ENCODE measurements at places on chromosomes 2 and 18. TPM values are rescaled to one million over a fixed set of nuclear protein-coding genes. Genes with fewer than 3 reads are reported as not detected.
A peak's percentile ranks its signal among the peaks of the same experiment; 100 is the strongest.

DNA sequence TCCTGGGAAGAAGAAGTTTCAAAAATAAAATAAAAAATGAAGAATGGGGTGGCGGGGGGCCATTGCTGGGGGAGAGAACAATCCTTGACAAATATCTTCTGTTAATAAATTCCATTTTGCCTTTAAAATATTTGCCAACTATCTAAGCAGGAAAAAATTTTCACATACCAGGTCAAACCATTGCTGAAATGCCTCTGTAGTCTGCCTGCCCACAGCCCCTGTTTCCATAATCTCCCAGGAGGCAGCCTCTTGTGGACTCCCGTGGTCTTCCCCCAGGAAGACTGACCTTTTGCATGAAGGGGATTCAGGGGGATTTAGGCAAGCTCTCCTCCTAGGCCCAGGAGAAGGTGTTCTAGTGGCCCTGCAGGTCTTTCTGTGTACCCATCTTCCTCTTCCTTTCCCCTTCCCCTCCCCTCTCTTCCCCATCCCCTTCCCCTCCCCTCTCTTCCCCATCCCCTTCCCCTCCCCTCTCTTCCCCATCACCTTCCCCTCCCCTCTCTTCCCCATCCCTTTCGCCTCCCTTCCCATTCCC is 61.0 kb downstream of the RPL37A start:
- H3K36me3 ChIP-seq: no peaks in the 10 kb centered on the region
- DNase-seq: no peak

DNA sequence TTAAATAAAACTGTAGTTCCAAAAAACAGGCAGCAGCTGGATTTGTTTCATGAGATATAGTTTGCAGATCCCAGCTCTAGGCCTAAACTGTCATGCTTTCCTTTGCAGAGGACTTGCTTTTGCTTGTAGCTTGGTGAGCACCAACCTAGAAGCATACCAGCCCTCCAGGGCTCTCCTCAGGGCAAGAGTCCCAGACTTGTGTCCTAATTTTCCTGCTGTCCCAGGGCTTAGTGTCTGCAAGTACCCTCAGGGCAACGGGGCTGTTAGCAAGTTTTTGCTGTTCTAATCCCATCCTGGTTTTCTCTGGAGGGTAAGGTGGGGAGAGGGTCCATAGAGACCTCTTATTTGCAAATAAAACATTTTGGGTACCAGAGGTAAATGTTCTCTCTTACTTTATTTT is 59.5 kb downstream of the TMEM17 start:
- DNase-seq: no peak
- no peak overlapping the region for H3K4me3 ChIP-seq
- no peaks in the 10 kb centered on the region for H3K4me1 ChIP-seq
- H3K36me3 ChIP-seq: no peaks in the 10 kb centered on the region
- no peaks in the 10 kb centered on the region for H3K27me3 ChIP-seq

- peak; percentile 74 for DNase-seq
- H3K4me3 ChIP-seq: no peak overlapping the region
- no peaks in the 10 kb centered on the region for H3K27me3 ChIP-seq
- no peaks in the 10 kb centered on the region for H3K36me3 ChIP-seq
- H3K4me1 ChIP-seq: peaks cover 14% of the 10 kb centered on the region
- no peak overlapping the region for H3K27ac ChIP-seq
Observed at GRCh38 chr2:235734688-235735231, 240.9 kb downstream of the AGAP1 start.

SDC1 gene
- total RNA-seq: 0.33 TPM

- H3K36me3 ChIP-seq: no peaks in the 10 kb centered on the region
- no peaks in the 10 kb centered on the region for H3K4me1 ChIP-seq
- H3K4me3 ChIP-seq: no peak overlapping the region
- DNase-seq: no peak
- H3K27me3 ChIP-seq: no peaks in the 10 kb centered on the region
- peak overlapping the region; percentile 67 for H3K27ac ChIP-seq
Observed at GRCh38 chr18:35463827-35464226, 33.9 kb downstream of the INO80C start.

- DNase-seq: peak; percentile 79
- H3K4me3 ChIP-seq: peak overlapping the region; percentile 67
- peak overlapping the region; percentile 87 for H3K27ac ChIP-seq
- no peaks in the 10 kb centered on the region for H3K27me3 ChIP-seq
Observed at GRCh38 chr18:26655525-26656430, 107.4 kb upstream of the KCTD1 start.

GRCh38 chr2:39464864-39465263 is 27.8 kb upstream of the MAP4K3 start:
- H3K4me1 ChIP-seq: no peaks in the 10 kb centered on the region
- DNase-seq: no peak
- H3K27ac ChIP-seq: no peak overlapping the region
- no peaks in the 10 kb centered on the region for H3K27me3 ChIP-seq

DNA sequence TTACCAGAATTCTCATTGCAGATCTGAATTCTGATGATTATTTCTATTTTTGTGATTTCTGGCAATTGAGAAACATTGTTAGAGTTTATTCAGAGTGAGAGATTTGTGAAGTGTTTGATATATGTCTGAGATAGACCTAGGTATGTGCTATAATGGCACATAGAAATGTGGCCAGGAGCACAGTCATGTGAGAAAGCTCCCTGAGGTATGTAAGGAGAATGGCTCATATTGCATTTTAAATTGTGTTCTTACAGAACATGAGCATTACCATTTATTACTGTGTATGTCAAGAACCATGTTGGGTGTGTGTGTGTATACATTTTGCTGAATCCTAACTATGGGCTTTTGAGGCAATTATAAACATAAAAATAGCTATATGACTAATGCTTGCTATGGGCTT is 101.2 kb downstream of the RAPGEF4 start:
- no peak overlapping the region for H3K4me3 ChIP-seq
- no peaks in the 10 kb centered on the region for H3K4me1 ChIP-seq
- no peaks in the 10 kb centered on the region for H3K36me3 ChIP-seq
- H3K27ac ChIP-seq: no peak overlapping the region
- no peaks in the 10 kb centered on the region for H3K27me3 ChIP-seq

DNA sequence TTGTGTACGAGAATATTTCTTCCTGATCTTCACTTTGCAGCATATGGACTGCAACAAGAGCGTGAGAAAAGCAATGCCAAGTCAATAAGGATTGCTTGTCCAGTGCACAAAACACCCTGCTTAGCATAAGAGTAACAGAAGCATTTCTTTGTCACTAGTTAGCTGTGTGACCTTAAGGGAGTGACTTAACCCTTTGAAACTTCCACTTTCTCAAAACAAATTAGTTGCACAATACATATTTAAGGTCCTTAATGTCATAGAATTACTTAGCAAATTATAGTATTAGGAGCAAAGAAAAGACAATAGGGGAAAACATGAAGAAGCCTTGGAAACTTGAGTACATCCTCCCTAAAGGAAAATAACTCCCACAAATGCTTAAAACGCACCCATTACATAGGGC is 230.1 kb downstream of the RNF152 start:
- no peaks in the 10 kb centered on the region for H3K27me3 ChIP-seq
- no peak overlapping the region for H3K27ac ChIP-seq
- no peak overlapping the region for H3K4me3 ChIP-seq
- no peaks in the 10 kb centered on the region for H3K4me1 ChIP-seq
- DNase-seq: no peak

DNA sequence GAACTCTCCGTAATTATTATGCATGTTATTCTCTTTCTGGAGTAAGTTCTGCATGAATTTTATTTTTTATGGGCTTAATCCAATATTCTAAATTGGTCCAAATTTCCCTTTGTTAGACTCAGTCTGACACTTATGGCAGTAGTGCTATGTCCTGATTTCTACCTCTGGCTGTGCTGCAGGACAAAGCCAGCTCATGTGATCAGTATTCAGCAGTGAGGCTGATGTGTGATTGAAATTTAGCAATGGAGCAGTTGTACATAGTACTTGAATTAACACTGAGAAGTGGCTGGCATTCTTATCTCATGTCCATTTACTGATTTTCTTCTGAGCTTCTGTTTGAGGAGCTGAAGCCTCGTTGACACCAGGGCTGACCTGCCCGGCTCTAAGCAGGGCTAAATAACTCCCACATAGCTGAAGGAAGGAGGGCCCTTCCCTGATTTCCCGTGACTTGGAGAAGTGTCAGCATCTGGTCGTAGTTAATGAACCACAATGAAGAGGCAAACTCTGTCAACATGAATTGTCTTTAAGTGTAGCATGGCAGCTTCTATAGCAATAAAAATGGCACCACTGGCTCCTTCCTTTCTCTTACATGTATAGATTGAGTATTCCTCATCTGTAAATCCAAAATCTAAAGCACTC is 159.0 kb upstream of the RASGRP3 start:
- H3K27ac ChIP-seq: peak overlapping the region; percentile 11
- H3K4me3 ChIP-seq: no peak overlapping the region
- no peaks in the 10 kb centered on the region for H3K36me3 ChIP-seq
- H3K27me3 ChIP-seq: no peaks in the 10 kb centered on the region
- peaks cover 19% of the 10 kb centered on the region for H3K4me1 ChIP-seq

SALL3 gene
- total RNA-seq: not detected

PRSS56 gene
- total RNA-seq: not detected

CHRNA1 gene
- total RNA-seq: not detected

SFTPB gene
- total RNA-seq: not detected

- H3K4me3 ChIP-seq: no peak overlapping the region
- no peaks in the 10 kb centered on the region for H3K27me3 ChIP-seq
- no peaks in the 10 kb centered on the region for H3K4me1 ChIP-seq
- no peaks in the 10 kb centered on the region for H3K36me3 ChIP-seq
- DNase-seq: no peak
Observed at GRCh38 chr2:182266909-182267308, 159.9 kb downstream of the PDE1A start.

GRCh38 chr2:73457982-73458381 is 72.3 kb downstream of the ALMS1 start:
- no peaks in the 10 kb centered on the region for H3K4me1 ChIP-seq
- H3K27me3 ChIP-seq: no peaks in the 10 kb centered on the region
- no peak overlapping the region for H3K27ac ChIP-seq

FLACC1 gene
- total RNA-seq: 1.4 TPM

DNA sequence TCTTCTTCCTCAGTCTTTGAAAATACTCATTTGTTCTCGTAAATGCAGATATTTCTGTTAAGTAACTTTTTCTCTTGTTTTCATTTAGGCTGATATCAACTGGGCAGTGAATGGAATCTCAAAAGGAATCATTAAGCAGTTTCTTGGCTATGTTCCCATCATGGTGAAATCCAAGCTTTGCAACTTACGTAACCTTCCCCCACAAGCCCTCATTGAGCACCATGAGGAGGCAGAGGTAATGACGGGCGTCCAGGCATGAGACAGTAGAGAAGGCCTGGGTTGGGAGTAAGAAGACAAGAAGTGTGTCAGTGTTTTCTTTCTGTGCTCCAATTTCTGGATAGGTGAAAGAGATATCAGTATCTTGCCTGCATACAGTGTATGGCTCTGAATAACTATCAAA is 5.1 kb downstream of the POLR1B start:
- no peaks in the 10 kb centered on the region for H3K27me3 ChIP-seq
- no peak for DNase-seq
- no peak overlapping the region for H3K4me3 ChIP-seq
- H3K4me1 ChIP-seq: peaks cover 13% of the 10 kb centered on the region
- H3K27ac ChIP-seq: no peak overlapping the region
- H3K36me3 ChIP-seq: peaks cover 64% of the 10 kb centered on the region

ELOA2 gene
- not detected for total RNA-seq

ST6GAL2 gene
- total RNA-seq: 0.83 TPM

DNER gene
- total RNA-seq: 10.0 TPM

GYPC gene
- total RNA-seq: 123 TPM

DNA sequence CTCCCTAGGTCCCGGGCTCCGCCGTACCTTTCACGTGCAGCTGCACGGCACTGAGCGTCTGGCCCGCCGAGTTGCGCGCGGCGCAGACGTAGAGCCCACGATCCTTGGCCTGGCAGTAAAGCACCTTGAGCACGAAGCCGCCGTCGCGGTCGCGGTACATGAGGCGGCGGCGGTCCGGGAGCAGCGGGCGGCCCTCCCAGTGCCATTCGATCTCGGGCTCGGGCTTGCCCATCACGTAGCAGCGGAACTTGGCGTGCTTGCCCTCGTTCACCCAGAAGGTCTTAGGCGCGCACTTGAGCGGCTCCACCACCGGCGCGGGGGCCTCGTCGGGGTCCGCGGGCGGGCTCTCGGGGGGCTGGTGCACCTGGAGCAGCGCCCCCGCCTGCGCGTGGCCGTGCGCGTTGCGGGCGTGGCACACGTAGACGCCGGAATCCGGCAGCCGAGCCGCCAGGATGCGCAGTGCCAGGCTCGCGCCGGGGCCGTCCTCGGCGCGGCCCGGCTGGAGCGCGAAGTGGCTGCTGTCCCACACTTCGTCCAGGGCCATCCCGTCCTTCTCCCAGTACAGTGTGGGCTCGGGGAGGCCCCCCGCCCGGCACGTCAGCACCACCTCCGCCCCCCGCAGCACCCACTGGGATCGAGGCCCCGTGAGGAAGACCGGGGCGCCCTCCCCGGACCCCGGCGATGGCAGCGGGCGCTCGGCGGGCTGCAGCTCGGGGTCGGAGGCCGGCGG is 980 bp downstream of the OBSL1 start:
- H3K36me3 ChIP-seq: no peaks in the 10 kb centered on the region
- H3K4me1 ChIP-seq: peaks cover 15% of the 10 kb centered on the region
- DNase-seq: no peak
- H3K27ac ChIP-seq: peak overlapping the region; percentile 91

TGFBRAP1 gene
- 20.9 TPM for total RNA-seq

DNA sequence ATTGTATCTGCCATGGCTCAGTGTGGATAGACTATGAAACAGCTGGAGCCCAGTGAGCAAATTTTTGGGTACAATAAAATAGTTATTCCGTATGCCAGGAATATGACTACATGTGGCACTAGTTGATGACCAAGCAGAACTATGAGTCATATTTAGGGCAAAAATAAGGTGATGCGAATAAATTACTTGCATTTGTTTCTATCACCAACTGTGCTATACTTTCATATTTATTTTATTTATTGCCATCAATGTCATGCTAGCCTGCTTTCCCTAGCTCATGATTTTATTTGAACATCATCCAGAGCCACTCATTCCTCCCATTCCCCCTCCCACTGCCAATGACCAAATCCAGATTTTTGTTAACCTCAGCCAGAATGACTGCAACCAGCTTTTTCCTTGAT is 13.3 kb upstream of the FAP start:
- H3K36me3 ChIP-seq: no peaks in the 10 kb centered on the region
- H3K4me1 ChIP-seq: peaks cover 27% of the 10 kb centered on the region
- no peak for DNase-seq
- no peak overlapping the region for H3K4me3 ChIP-seq

- no peak overlapping the region for H3K4me3 ChIP-seq
- no peaks in the 10 kb centered on the region for H3K36me3 ChIP-seq
- H3K27me3 ChIP-seq: no peaks in the 10 kb centered on the region
- H3K27ac ChIP-seq: no peak overlapping the region
Observed at GRCh38 chr2:128782411-128783192, 463.9 kb upstream of the HS6ST1 start.

All from sigmoid colon (tissue), 7 donors.